ENCODE measurements at places on chromosomes 16 and 17.

DNA sequence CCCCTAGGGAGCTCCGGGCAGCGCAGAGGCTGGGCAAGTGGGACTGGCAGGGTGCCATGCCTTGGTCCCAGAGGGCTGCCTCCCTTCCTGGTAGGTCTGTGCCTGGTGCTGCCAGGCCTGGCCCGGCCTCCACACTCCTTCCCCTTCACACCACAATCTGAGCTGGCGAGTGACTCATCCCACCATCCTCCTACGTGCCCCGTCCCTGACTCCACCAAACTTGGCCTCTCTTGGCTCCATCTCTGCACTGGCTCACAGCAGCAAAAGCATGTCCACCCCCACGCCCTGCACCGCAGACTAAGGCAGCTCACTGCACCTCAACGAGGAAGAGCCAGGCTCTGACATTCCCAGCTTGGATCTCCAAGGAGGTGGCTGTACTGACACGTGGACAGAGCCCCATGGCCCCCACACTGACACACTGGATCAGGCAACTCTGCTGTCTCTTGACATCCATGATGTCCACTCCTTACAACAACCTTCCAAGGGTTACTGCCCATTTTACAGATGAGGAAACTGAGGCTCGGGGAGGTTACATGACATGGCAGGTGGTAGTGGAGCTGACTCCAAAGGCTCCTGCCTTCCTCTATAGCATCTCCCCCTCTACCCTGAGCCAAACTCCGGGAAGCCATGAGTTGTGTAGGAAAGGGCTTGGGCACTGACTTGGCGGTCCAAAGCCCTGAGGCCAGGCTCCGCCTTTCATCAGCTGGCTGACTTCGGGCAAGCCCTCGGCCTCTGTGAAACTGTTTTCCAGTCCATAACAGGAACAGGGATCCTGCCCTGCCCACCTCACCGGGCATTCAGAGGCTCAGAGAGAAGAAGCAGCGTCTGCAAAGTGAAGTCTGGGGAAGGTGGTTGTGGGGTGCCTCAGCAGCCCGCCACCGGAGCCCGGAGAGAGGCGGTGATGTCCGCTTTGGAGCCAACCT, 20.1 kb upstream of the KRT19 start:
- DNase-seq: no peak

DNA sequence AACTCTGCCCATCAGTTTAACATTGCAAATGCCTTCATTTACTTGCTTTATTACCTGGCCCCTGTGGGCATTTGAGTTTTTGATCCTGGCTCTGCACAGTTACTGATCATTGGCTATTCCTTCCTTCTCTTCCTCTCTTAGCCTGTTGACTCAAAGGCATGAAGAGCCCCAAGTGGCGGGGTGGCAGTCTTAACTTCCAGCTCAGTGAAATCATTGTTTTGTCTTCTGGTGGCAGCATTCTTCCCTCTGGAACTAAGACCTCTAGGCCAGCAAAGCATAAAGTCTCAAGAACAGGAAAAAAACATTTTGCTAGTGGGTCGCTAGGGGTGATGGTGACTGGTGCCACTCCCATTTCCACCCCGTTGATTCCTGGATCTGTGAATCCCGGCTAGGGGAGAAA, 52.3 kb upstream of the MRTFB start:
- DNase-seq: no peak

- DNase-seq: no peak
Measured at GRCh38 chr17:17849147-17849820, 12.5 kb upstream of the SREBF1 start.

- no peak for DNase-seq
Measured at GRCh38 chr17:75750661-75751423, 14.2 kb downstream of the GALK1 start.

Data from HuH-7 (cell line).